ENCODE measurements at places on chromosomes 11 and 22.

DNA sequence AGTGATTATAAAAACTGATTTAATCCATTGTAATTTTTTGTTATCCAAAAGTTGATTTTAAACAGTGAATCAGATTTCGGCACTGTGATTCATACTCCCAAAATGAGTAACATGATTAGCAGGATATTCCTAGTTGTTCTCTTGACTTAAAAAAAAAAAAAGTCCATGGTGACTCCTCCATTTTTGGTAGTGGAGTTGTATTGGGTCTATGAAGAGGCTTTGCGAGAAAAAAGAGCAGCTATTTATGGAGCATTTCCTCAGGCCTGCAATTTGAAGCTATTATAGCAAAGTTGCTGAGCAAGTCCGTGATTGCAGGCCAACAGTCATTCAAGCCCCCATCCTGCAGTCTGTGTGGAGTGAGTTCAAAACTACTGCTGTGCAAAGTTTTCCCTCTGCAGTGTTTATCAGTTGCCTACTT lies 28.8 kb downstream of the YAP1 start:
- H3K4me3 ChIP-seq = no peak overlapping the region
- no peaks in the 10 kb centered on the region for H3K27me3 ChIP-seq
- no peak overlapping the region for H3K27ac ChIP-seq
- H3K36me3 ChIP-seq = no peaks in the 10 kb centered on the region

- H3K4me3 ChIP-seq = no peak overlapping the region
- H3K27ac ChIP-seq = no peak overlapping the region
- peaks cover 5% of the 10 kb centered on the region for H3K36me3 ChIP-seq
- DNase-seq = no peak
Measured at GRCh38 chr11:6630632-6631291, 11.5 kb upstream of the TPP1 start.

DNA sequence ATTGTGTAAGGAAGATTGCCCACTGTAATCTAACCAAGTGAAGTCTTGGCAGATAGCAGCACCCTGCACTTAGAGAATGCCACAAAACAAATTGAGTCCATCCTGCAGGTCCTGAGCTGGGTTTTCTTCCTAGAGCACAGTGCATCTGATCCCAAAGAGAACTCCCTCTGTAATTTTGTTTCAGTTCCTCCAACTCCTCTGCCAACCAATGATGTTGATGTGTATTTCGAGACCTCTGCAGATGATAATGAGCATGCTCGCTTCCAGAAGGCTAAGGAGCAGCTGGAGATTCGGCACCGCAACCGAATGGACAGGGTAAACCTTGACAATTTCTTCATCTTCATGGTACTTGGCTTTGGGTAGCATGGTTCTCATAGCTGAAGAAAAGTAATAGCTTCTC lies 33.1 kb upstream of the ST14 start:
- H3K27me3 ChIP-seq = no peaks in the 10 kb centered on the region
- H3K27ac ChIP-seq = no peak overlapping the region
- H3K4me1 ChIP-seq = peaks cover 21% of the 10 kb centered on the region
- H3K36me3 ChIP-seq = peaks cover 34% of the 10 kb centered on the region

GRCh38 chr11:84089072-84090057 lies 803.2 kb upstream of the CCDC90B start:
- H3K4me1 ChIP-seq = no peaks in the 10 kb centered on the region
- no peaks in the 10 kb centered on the region for H3K27me3 ChIP-seq
- no peak overlapping the region for H3K4me3 ChIP-seq
- no peak overlapping the region for H3K27ac ChIP-seq
- DNase-seq = no peak

DNA sequence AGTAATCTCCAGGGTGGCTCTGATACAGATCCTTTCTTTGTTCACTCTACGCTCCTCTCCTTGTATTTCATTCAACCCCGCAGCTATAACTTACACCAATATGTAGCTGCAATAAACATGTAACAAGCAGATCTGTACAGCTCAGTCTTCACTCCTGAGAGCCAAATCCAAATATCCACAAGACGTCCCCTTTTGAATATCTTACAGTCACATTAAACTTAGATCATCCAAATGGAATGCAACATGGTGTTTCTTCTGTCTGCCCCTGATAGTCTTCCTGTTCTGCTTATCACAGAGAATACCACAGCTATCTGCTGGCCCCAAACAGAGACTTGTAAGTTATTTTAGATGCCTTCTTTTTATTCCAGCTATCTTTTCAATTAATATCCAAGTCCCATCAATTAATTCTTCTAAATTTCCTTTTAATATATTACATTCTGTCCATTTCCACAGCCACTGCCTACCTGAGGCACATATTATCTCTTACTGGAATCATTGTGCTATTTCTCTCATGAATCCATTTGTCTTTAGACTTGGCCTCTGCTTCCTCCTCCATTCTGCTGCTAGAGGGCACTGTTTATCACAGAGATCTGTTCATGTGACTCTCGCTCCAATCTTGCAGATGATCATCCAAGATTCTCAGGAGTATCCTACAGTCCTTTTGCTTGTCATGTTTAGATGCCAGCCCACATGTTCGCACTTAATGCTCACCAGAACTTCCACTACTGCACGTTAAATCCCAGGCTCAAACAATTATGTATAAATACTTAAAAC lies 908.6 kb downstream of the NTM start:
- DNase-seq = no peak
- H3K36me3 ChIP-seq = no peaks in the 10 kb centered on the region
- no peaks in the 10 kb centered on the region for H3K27me3 ChIP-seq
- no peaks in the 10 kb centered on the region for H3K4me1 ChIP-seq
- no peak overlapping the region for H3K27ac ChIP-seq
- H3K4me3 ChIP-seq = no peak overlapping the region

- no peaks in the 10 kb centered on the region for H3K36me3 ChIP-seq
- H3K27me3 ChIP-seq = no peaks in the 10 kb centered on the region
- H3K4me1 ChIP-seq = no peaks in the 10 kb centered on the region
- no peak overlapping the region for H3K4me3 ChIP-seq
- no peak for DNase-seq
Measured at GRCh38 chr11:131822506-131822905, 452.1 kb downstream of the NTM start.

GRCh38 chr11:64265176-64266160 lies 14.1 kb downstream of the PLCB3 start:
- peaks cover 50% of the 10 kb centered on the region for H3K36me3 ChIP-seq
- H3K27ac ChIP-seq = peak overlapping the region; percentile 21
- H3K27me3 ChIP-seq = no peaks in the 10 kb centered on the region
- DNase-seq = no peak
- peaks cover 18% of the 10 kb centered on the region for H3K4me1 ChIP-seq

DNA sequence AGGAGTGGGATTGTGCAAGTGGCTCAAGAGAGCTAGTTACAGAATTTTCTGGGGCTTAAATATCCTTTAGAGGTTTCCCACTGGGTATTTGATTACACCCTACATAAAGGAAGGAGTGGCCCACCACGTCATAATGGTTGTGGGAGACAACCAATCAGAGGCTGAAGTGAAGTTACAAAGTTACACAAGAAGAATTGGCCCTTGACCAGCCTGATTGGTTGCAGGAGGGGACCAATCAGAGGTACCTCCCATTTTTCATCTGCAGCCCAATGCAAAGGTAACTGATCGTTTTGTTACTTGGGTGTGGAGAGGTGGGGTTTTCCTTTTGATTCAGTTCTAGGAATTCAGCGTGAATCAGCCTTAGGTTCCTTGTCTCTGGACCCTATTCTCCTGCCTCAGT lies 430.5 kb upstream of the FAT3 start:
- H3K27me3 ChIP-seq = no peaks in the 10 kb centered on the region
- no peaks in the 10 kb centered on the region for H3K36me3 ChIP-seq
- no peak overlapping the region for H3K4me3 ChIP-seq
- H3K4me1 ChIP-seq = peaks cover 15% of the 10 kb centered on the region
- no peak for DNase-seq

- peaks cover 27% of the 10 kb centered on the region for H3K27me3 ChIP-seq
- H3K4me3 ChIP-seq = no peak overlapping the region
- H3K36me3 ChIP-seq = no peaks in the 10 kb centered on the region
- no peaks in the 10 kb centered on the region for H3K4me1 ChIP-seq
- H3K27ac ChIP-seq = no peak overlapping the region
- DNase-seq = no peak
Measured at GRCh38 chr11:6307876-6308275, 12.4 kb downstream of the CAVIN3 start.

GRCh38 chr11:1225386-1226225 lies 2.7 kb downstream of the MUC5B start:
- H3K36me3 ChIP-seq = peaks cover 14% of the 10 kb centered on the region
- H3K4me1 ChIP-seq = peaks cover 16% of the 10 kb centered on the region
- no peak overlapping the region for H3K27ac ChIP-seq
- peaks cover 20% of the 10 kb centered on the region for H3K27me3 ChIP-seq
